ENCODE measurements at places on chromosomes 3 and 15.

- DNase-seq, result no peak
Observed at GRCh38 chr3:53733446-53733845, 112.8 kb downstream of the CHDH start.

DNA sequence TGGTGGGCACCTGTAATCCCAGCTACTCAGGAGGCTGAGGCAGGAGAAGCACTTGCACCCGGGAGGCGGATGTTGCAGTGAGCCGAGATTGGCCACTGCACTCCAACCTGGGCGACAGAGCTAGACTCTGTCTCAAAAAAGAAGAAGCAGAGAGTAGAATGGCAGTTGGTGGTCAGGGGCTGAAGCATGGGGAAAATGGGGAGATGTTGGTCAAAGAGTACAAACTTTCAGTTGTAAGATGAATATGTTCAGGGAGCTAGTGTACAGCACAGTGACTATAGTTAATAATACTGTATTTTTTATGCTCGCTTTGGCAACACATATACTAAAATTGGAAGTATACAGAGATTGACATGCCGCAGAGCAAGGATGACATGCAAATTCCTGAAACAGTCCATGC lies 41.5 kb downstream of the PCNP start:
- no peak for DNase-seq

DNA sequence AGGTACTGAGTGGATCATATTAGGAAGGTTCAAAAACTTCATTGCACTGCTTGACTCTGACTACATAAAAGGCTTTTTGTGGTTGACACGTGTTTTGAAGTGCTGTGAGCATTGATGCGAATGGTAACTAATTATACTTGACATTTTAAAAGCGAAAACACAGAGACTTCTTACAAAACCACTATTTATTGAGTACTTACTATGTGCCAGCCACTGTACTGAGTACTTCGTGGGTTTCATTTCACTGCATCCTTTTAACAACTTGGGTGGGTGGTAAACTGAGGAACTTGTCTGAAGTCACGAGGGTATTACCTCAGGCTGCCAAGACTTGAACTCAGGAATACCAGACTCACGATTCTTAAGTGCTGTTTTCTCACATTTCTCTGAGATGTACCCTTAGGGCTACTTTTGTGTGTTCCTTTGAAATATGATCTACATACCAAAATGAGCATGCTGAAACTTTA lies 45.3 kb upstream of the PPP4R2 start:
- no peak for DNase-seq

GRCh38 chr3:16447135-16447534 lies 66.4 kb downstream of the RFTN1 start:
- no peak for DNase-seq

DNA sequence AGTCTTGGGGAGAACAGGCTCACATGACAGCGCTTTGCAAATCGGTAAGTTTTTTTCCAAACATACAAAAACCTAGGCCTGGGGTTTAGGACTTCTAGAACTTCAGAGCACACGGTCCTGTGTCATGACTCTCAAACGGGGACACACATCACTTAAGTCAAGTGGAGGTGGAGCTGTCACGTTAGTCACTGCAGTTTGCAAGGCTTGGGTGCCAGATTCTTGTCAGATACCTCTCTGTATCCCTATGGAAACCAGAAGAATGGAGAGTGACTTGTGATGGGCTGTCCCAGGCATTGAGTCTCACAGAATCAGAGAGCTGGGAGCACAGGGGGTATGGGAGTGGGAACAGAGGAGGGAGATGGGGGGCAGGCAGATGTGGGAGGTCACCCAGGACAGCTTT lies 64.8 kb downstream of the DUT start:
- DNase-seq, result no peak

DNA sequence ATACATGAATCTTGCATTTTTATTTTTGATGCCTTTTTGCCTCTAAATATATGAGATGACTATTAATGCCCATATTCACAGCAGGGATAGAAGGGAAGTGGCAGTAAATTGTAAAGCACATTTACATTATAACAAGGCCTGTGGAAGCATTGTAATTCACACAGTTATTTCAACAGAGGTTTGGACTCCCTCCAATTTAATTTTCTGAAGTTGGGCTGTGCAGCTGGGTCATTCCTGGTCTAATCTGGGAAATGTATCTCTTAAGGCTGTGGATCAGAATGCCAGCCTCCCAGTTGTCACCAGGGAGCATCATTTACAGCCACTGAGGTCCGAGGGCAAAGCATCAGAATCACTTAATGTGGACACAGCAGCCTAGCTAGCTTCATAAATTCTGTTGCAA lies 434.5 kb downstream of the MFSD1 start:
- no peak for DNase-seq

- no peak for DNase-seq
Observed at GRCh38 chr3:157247391-157247790, 87.4 kb upstream of the CCNL1 start.

DNA sequence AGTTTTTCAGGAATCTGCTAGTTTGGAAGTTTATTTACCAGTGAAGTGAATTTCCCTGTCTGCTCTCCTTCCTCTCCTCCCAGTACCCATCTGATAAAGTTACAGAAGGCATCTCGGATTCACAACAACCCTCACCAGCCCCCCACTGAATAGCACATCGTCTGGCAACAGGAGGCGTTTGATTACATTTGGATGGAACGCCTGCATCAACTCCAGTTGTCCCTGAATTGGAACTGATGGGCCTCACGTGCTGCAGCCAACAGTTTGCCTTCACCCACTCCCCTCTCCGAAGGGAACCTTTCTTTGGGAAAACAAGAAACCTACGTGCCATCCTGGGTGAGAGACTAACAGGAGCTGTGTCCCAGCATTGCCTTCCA lies 59.5 kb upstream of the BCL6 start:
- no peak for DNase-seq

- no peak for DNase-seq
Observed at GRCh38 chr3:146152834-146153233, 8.2 kb downstream of the PLOD2 start.

- DNase-seq, result no peak
Observed at GRCh38 chr3:129324855-129325254, 46.2 kb downstream of the HMCES start.

DNA sequence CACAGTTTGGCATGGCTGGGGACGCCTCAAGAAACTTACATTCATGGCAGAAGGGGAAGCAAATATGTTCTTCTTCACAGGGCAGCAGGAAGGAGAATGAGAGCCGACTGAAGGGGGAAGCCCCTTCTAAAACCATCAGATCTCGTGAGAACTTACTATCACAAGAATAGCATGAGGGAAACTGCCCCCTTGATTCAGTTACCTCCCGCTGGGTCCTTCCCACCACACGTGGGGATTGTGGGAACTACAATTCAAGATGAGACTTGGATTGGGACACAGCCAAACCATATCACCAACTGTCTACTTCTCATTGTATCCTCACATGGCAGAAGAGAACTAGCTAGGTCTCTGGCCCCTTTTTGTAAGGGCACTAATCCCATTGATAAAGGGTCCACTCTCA lies 30.5 kb downstream of the CCDC32 start:
- no peak for DNase-seq

GRCh38 chr15:76996526-76997401 lies 1.8 kb downstream of the PSTPIP1 start:
- no peak for DNase-seq

GRCh38 chr3:190575437-190576185 lies 61.7 kb downstream of the IL1RAP start:
- DNase-seq, result no peak

DNA sequence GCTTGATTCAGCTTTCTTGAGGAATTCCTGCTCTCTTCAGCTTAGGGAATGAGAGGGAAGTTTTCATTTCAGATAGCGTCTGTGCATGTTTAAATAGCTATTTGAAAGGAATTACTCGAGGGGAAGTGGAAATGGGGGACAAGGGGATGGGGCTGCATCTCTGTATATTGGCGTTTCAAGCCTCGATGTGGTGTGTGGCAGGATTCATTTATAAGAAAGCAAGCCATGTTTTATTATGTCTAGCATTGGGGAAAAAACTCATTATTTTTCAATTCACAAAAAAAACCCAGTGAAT lies 1.0 kb downstream of the ATP2C1 start:
- DNase-seq, result no peak

- no peak for DNase-seq
Observed at GRCh38 chr15:83897037-83897436, 243.1 kb downstream of the ADAMTSL3 start.

DNA sequence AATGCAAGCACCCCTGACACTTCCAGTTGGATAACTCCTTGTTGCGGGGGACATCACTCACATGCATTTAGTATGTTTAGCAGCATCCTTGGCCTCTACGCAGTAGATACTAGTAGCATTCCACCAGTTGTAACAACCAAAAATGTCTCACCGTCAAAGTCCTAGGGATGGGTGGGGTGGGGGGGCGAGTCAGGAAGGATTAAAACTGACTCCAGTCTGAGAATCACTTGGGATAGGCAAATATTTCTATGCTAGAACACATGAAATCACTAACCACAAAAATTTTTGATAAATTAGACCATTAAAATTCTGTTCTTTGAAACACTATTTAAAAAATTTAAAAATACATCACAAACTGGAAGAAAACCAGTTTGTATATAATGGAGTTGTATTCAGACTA lies 18.0 kb downstream of the ICE2 start:
- no peak for DNase-seq

DNA sequence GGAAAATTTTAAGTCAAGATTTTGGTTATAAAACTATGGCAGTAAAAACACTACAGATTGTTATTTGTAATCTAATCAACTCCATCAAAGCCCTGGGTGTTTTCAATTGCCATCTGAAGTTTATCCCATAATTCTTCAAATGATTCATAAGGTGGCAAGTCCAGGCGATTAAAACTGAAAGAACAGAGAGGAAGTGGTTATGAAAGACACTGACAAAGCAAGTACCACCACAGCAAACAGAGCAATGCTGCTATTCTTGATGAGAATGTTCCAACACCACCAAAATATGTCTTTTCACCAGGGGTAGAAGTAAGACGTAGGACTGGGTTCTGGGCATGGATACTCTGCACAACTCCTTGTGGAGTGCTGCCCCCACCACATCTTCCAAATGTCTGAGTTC lies 86.9 kb upstream of the PRTG start:
- DNase-seq, result peak; percentile 42

DNA sequence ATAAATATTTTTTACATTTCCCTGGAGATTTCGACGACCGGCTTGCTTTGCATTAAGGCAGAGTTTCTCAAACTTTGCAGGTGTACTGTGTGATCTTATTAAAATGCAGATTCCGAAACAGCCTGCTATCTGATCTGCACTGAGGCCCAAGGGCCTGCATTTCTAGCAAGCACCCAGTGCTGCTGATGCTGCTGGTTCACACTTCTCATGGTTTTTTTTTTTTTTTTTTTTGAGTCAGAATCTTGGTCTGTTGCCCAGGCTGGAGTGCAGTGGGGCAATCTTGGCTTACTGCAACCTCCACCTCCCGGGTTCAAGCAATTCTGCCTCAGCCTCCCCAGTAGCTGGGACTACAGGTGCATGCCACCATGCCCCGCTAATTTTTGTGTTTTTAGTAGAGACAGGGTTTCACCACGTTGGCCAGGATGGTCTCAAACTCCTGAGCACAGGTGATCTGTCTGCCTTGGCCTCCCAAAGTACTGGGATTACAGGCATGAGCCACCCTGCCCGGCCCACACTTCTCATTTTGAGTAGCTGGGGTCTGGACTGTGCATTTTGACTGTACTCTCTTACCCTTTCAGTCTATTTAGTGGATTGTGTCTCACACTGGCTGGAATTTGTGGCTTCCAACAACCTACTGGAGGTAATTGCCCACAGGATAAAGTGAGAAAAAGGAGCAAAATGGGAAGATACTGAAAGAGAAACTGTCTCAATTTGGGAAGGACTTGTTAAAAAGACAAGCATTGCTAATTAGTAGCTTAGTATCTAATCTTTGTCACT lies 94.1 kb downstream of the ITPR1 start:
- DNase-seq, result no peak

DNA sequence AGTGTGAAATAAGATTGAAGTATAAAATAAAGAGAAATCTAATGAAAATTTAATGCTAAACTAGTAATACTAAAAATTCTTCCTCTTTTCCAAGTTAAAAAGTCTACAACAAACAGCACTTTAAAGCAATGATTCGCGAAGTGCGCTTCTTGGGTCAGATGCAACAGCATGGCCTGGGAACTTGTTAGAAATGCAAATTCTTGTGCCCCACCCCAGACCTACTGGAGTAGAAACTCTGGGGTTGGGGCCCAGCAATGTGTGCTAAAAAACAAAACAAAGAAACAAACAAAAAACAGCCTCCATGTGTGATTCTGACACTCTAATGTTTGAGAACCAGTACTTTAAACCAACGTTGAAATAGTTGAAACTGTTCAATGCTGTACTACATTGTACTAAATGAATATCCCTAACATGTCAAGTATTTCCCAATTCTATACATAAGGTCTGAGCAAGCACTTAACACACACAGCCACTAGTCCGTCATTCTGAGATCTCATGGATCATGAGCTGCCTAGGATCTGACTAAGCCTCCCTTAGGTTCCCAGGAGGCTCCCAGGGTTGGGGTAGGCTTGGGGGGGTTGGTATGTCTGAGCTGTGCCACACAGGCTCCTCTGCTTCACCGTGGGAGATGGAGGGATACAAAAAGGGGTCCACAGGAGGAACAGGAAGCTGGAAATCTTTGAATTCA lies 6.1 kb downstream of the RASGRP1 start:
- DNase-seq, result no peak

GRCh38 chr3:42014921-42015533 lies 53.1 kb upstream of the ULK4 start:
- DNase-seq, result peak; percentile 74

DNA sequence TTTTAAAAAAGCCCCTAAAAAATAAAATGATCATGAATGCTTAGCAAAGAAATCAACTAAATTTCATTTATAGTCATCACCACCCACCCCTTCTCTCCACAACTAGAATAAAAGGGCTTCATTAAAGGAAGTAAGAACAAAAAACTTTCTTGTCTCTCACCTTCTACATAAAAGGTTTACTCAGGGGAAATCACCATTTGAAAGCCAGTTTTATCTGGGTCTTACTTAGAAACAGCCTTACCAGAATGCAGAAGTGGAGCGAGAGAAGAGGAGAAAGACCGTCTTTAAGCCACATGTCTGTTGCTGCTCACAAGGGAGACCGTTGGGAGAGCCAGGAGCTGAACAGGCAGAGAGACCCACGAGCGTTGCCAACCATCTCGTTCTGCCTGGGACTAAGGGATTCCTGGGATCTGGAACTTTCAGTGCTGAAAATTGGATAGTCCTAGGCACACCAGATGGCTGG lies 350.1 kb upstream of the PROK2 start:
- no peak for DNase-seq

DNA sequence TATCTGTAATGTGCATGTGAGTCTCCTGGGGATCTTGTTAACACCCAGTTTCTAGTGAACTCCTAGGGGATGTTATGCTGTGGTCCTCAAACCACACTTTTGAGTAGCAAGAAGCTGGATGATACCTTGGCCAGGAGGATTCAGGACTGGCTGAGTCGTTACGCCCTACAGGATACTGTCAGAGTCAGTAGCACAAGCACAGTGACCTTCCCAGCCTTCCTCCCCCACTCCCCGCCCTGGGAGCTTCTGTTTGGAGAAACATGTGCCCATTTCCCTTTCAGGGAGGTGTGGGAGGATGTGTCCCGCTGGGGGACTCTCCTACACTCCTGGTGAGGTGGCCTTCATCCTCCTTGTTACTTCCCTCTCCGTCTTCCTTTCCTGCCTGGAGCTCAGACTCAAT lies 76.4 kb upstream of the TRPM1 start:
- no peak for DNase-seq

- no peak for DNase-seq
Observed at GRCh38 chr3:42114130-42114725, 23.1 kb downstream of the TRAK1 start.

GRCh38 chr3:40915346-40915865 lies 283.9 kb upstream of the CTNNB1 start:
- DNase-seq, result no peak

GRCh38 chr3:32870373-32871095 lies 52.7 kb downstream of the TRIM71 start:
- DNase-seq, result no peak

Data from RPMI8226 (cell line).